ENCODE measurements at places on chromosomes 13 and 19. TPM values are rescaled to one million over a fixed set of nuclear protein-coding genes. Genes with fewer than 3 reads are reported as not detected.

SYNGR4 gene
- not detected for total RNA-seq

B3GNT8 gene
- 6.1 TPM for total RNA-seq

ARHGAP33 gene
- total RNA-seq = 26.8 TPM

CBLC gene
- not detected for total RNA-seq

CASP14 gene
- not detected for total RNA-seq

ZNF563 gene
- total RNA-seq = 6.0 TPM

ZNF93 gene
- 3.6 TPM for total RNA-seq

PSPC1 gene
- total RNA-seq = 54.3 TPM

OR7D2 gene
- total RNA-seq = not detected

CGB5 gene
- total RNA-seq = not detected

TEX101 gene
- not detected for total RNA-seq

OLFM2 gene
- 6.9 TPM for total RNA-seq

CATSPERD gene
- total RNA-seq = not detected

MEX3D gene
- 27.1 TPM for total RNA-seq

SEMA6B gene
- 28.2 TPM for total RNA-seq

RETN gene
- 1.1 TPM for total RNA-seq

SLC25A41 gene
- total RNA-seq = 0.27 TPM

FAM216B gene
- total RNA-seq = not detected

DIRAS1 gene
- total RNA-seq = 0.45 TPM

IGFL2 gene
- 0.85 TPM for total RNA-seq

EDDM13 gene
- not detected for total RNA-seq

KCTD12 gene
- total RNA-seq = 202 TPM

LYPD5 gene
- total RNA-seq = 1.4 TPM

SHANK1 gene
- total RNA-seq = 1.4 TPM

CXCL17 gene
- 0.31 TPM for total RNA-seq

RBM26 gene
- total RNA-seq = 65.9 TPM

KCNC3 gene
- 2.7 TPM for total RNA-seq

COX6B2 gene
- 0.31 TPM for total RNA-seq

ZNF229 gene
- total RNA-seq = 8.6 TPM

FFAR1 gene
- not detected for total RNA-seq

TEX26 gene
- 0.31 TPM for total RNA-seq

PABPC3 gene
- 0.13 TPM for total RNA-seq

PGPEP1 gene
- 49.6 TPM for total RNA-seq

NPAS1 gene
- 0.89 TPM for total RNA-seq

ZNF284 gene
- 3.2 TPM for total RNA-seq

KLHL1 gene
- not detected for total RNA-seq

OSCAR gene
- 4.0 TPM for total RNA-seq

KIR2DL1 gene
- not detected for total RNA-seq

TMC4 gene
- 2.9 TPM for total RNA-seq

POGLUT2 gene
- 5.2 TPM for total RNA-seq

ZNF285 gene
- total RNA-seq = 7.7 TPM

RASA3 gene
- 47.6 TPM for total RNA-seq

PSG1 gene
- not detected for total RNA-seq

IRGC gene
- not detected for total RNA-seq

KLK1 gene
- total RNA-seq = 2.1 TPM

CTXN1 gene
- total RNA-seq = 1.5 TPM

C19orf85 gene
- not detected for total RNA-seq

HS6ST3 gene
- 0.22 TPM for total RNA-seq

ADAMTSL5 gene
- total RNA-seq = 48.3 TPM

Data from sciatic nerve (tissue), 2 donors.